ENCODE measurements at places on chromosomes 12 and 14.

GRCh38 chr12:124653169-124653931 is 85.9 kb upstream of the NCOR2 start:
- no peak for DNase-seq

GRCh38 chr14:70045844-70046535 is 142.8 kb downstream of the SLC8A3 start:
- no peak for DNase-seq

DNA sequence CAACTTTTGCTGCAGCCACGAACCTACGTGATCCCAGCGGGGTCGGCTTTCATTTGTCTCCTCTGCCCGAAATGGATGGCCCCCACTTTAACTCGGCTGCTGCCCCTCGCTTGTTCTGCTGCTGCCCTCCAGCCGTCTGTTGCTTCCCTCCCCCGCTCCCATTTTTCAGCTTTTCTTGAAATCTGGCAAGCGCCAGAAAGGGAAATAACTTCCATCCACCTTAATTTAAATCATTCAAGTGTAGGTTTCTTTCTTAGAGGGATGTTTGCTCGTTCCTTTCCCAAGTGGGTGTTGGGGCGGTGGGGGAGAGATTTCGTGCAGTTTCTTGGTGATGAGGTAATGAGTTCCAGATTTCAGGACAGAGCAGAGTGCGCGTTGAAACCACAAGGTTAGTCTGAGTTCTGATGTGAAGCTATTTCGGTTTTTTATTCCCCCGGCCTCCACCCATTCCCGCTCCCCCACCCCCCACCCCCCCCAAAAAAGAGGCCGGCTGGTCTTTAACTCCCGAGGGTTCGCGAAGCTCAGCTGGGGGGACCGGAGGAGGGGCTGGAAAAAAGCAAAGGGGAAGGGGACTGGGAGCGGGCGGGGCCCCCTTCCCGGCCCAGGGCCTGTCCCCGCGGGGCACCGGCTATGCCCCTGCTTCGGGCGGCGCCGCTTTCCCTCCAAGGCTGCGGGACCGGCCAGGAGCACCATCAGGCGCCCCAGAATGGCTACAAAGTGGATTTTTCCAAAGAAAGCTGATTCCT is 2.2 kb upstream of the ZFP36L1 start:
- DNase-seq = no peak

DNA sequence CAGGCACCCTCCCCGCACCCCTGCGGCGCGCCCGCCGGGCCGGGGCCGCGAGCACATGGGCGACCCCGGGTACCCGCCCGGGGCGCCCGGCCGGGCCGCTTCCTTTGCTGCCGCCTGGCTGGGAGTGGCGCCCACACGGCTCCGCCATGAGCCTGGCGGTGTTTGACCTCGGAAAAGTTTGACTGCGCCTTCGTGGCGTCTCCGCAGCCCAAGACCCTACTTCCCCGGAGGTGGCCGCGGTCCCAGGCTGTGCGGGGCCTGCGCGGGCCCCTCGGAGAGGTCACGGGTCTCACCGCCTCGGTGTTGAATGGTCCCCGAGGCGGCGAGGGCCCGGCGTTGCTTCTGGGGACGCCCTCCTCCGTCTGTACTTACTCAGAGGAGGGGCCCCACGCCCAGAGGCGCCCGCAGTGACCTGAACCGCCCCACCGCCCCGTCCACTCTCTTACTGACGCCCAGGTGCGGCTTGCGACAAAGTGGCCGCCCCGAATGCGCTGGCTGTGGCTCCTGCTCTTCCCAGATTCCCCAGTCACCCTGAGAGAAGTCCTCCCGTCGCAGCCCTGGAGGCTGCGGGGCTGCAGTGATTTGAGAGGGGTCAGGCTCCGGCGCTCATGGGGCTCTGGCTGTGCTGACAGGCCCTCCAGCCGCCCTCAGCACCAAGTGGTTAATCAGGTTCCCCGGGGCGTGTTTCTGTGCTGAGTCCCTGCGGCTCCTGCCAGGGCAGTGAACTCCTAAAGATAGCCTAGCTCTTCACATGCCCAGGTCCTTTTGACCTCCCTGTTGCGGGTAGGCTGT is 5.8 kb downstream of the KMT5A start:
- DNase-seq = no peak

GRCh38 chr14:53054457-53054856 is 98.7 kb downstream of the DDHD1 start:
- DNase-seq = no peak

GRCh38 chr12:3061059-3061458 is 16.1 kb upstream of the TSPAN9 start:
- no peak for DNase-seq

GRCh38 chr12:19130224-19131024 is 891 bp downstream of the PLEKHA5 start:
- DNase-seq = no peak

GRCh38 chr14:105012171-105012985 is 8.5 kb downstream of the CDCA4 start:
- DNase-seq = no peak

GRCh38 chr12:12757121-12757520 is 28.3 kb upstream of the APOLD1 start:
- DNase-seq = no peak

- no peak for DNase-seq
Observed at GRCh38 chr14:21100931-21101330, at the start of gene TMEM253. Gene TMEM253 (plus strand): TSS chr14:21101066. CDS start chr14:21101344, 278 bp downstream.

- DNase-seq = no peak
Observed at GRCh38 chr12:8099235-8099634, 17.2 kb downstream of the NECAP1 start.

DNA sequence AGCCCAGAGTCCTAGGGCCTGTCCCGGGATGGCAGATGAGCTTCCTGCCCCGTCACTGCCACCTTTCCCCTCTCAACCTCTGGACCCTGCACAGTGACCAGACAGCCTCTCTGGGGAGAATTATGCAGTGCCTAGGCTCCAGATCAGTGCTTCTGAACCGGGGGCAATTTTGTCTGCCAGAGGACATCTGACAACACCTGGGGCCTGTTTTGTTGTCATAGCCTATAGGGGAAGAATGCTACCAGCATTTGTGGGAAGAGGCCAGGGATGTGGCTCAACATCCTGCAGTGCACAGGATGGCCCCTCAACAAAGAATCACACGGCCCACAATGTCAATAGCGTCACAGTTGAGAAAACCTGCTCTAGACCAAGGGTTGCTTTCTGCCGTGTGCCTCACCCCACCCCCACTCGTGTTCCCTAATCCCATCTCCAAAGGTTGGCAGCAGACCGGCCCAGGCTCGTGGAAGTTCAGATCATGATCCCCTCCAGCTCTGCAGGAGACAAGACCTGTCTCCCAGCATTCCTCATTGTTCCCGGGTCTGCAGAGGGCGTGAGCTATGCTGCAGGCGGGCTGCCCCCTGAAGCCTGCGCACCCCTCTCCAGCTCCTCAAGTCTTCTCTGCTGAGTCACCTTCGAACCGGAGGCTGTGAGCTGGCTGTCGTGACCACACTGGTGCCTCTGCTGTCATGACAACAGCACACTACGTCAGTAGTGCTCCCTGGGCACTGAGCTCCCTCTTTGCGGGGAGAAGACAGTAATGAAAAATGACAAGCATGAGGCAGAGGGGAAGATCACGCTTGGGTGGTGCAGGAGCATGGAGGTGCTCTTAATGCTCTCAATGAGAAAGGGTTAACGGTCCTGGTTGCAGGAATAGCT is 2.0 kb upstream of the GAPDH start:
- peak; percentile 78 for DNase-seq

DNA sequence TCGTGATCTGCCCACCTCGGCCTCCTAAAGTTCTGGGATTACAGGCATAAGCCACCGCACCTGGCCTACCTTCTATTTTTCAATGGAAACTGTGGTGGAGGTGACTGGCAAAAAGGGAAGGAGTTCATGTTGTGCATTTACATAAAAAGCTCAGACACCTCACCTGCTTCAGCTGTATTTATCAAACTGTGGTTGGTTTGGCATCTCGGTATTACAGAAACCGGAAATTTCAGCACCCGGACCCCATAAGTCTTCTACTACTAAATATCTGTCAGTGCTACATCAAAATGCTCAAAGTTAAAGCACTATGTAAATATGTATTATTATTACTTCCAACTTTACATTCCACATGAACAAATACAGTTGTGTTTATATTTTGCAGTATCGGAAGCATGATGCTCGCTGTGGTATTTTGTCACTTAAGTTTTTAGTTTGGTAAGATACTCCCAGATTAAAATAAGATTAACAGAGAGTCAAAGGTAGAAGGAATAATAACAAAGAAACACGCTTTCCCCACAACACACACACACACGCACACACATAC is 95.4 kb downstream of the ITPR2 start:
- no peak for DNase-seq

DNA sequence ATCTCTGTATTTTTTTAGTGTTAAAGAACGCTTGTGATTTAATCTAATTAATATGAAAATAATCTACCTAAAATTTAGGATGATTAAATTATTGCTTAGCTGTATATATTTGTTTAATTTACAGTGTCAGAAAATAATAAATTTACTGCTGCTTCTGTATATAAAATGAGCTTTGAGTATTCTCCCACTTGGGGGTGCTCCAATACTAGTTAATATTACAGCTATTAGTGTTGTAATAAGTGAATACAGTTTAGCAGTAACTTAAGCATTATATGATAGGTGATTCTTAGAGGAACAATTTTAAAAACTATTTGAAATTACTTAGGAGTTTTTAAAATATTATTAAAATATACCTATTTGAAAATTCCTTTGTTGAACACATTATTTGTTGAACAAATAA is 62.2 kb downstream of the PAPOLA start:
- no peak for DNase-seq

DNA sequence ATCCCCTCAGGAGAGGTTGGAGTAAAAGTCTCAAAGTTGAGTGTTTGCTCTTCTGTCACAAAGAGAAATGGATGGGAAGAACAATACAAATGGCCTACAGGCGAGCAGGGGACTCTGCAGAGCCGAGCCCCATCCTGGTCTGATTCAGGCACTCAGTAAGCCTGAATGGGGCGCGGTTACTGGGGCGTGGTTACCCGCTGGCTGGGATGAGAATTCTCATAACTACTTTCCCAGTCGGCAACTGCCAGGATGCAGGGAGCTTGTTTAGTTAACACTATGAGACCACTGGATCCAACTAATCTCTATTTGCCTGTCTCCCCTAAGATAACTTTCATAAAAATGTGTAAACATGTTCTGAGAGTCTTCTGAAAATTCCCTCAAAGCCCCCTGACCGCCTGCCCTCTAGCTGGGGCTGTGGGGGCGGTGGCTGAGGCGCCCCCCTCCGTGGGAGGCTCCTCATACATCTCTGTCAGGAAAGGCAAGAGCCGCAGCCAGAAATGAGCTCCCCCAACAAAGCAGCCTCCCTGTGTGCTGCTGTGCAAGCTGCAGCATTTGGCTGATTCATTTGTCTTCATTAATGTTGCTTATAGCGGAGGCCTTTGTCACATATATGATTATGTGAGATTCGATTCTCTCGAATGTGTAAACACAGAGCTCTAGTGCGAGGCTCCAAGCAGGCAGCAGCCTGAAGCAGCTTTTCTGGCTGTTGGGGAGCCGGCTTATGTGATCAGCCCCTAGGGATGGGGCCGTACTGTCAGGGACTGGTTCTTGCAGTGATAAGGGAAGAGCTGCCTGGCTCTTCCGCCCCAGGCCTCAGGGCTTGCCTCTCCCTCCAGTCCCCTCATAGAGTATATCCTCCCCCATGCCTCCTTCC is 126.1 kb upstream of the ARHGAP5 start:
- no peak for DNase-seq

DNA sequence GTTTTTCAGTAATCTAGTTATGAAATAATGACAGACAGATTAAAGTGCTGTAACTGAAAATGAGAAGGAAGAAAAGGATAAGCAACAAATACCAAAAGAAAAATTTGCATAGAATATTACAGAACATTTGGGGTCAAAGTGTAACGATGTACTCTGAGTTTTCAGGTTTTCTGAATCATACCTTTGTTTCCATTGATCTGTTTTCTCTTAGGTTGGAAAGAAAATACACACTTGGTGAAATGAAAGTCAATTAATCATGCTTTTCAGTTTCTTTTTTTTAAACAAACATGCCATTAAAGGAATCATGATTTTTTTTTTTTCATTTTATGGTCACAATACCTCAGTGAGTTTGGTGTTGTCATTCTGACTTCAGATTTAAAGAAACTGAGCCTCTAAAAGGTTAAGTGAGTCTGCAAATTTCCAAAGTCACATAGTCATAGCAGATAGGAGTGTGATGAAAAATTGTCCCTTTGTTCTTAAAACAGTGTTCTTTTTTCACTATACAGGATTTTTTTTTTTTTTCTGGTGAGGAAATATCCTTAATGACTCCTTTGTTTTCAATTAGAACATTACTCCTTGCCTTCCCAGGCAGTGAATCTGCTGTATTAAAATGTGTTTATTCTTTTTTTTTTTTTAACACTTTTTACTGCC is 35.9 kb upstream of the PZP start:
- DNase-seq = no peak

GRCh38 chr12:109721276-109721675 is 7.7 kb downstream of the FAM222A start:
- no peak for DNase-seq

- DNase-seq = no peak
Observed at GRCh38 chr12:89393551-89394121, 41.3 kb upstream of the DUSP6 start.

DNA sequence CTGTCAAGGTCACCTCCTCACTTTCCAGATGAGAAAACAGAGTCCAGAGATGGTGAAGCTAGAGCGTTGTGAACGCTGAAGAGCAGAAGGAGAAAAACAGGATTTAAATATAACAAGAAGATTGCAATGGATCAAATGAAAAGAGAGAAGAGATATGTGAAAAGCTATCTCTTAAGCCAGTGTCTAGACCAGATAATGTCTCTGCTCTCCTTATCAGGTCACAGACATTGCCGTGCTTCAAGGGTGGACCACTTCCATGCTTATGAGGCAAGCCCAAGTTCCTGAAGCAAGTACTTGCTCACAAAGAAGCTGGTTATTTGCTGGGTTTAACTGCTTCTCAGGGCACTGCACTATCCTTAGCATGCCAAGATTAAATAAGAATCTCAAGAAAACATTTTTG is 31.6 kb upstream of the FRS2 start:
- DNase-seq = no peak

GRCh38 chr12:28987538-28988324 is 161.3 kb upstream of the FAR2 start:
- DNase-seq = no peak

GRCh38 chr14:97523936-97524335 is 726.8 kb downstream of the VRK1 start:
- no peak for DNase-seq

DNA sequence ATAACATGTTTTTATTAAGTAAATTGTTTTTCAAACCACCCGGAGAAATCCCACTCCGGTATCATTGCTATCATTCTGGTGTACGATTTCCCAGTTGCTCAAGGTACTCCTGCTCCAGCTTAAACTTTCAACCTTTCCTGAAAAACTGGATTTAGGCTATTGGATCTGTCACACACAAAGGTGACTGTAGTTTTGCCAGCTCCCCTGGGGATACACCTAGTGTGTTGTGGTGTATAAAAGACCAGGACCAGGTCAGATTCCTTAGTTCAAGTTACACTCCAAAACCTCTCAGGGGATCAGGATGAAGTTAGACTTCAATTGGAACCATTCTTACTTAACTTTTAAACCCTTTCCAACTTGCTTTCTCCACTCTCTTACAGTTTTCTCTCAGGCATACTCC is 303.9 kb downstream of the NOVA1 start:
- DNase-seq = no peak

DNA sequence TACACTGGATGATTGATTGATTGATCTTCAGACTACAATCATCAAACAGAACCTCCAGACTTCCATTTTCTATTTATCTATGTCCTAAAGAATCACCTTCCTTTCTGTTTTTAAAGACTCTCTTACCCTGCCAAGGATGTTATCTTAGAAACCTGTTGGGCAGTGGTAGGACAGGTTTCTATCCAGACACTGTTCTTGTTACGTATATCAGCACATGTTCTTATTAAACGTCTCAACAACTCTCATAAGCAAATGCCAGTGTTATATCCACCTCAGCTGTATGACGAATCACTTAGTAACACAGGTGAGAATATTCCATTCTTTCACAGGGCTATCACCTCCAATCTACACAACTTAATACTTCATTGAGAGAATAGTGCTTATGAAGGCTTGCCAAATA is 40.2 kb upstream of the RPL10L start:
- DNase-seq = no peak

Data from activated T-cell treated with anti-CD3 and anti-CD28 coated beads for 4 hours (primary cell).